NCI-H446 treated with DMSO at 0.1 percent for 48 hours (cell line): ENCODE measurements at places on chromosomes 4 and X.

DNA sequence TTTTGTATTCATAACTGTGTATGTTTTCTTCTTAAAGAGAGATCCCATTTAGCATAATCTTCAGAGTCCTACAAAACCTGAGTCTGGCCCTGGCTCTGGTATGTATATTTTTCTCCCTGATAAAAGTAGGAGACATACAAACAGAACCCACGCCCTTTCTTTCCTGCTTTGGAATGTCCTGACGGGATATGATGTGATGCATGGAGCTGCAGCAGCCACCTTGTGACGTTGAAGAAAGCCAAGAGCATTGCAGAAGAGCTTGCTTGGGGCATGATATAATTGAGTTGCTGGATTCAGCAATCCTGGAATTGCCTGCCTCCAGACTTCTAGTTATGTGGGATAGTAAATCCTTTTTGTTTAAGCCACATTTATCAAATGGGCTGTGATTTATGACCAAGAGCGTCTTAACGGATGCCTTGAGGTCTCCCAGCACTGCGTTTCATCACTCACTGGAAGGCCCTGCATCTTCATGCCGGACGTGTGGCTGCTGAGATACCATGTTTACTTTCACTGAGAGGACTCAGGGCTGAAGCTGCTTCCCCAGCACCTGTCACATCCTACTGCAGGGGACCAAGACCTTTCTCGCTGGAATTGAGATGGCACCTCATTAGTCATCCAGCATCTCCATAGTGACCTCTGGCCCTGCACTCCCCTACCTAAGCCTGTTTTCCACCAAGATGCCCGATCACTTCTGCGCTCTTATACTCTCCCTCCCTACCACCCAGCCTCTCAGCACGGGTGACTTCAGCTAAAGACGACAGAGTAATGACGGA is 107.0 kb downstream of the ENPP6 start:
- DNase-seq, result no peak

DNA sequence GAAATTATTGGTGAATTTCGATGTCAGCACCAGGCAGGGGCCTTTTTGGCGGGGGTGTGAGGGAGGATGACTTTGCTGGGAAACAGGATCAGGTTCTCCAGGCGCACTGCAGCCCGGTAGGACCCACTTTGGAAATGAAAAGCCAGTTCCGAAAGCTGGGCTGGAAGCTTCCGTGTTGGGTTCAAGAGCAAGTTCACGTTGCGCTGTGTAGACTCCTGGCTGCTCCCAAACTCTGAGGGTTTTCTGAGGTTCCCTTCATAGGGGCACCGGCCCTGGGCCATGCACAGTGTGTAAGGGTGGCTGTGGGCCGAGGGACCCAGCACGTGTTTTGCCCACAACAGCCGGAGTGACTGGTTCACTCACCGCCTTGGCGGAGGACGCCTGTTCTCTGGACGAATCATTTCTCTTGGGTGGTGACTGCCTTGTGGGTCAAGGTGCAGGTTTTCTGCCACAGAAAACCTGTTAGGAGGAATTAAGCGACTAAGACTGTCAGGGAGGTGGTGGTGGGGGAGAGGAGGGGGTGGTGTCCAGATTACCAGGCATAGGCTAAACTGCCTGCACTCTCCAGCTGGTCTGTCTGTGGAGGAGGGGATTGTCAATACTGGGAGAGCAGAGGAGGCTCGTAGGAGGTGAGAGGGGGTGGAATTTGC is 8.0 kb downstream of the SHOX start:
- DNase-seq, result no peak

DNA sequence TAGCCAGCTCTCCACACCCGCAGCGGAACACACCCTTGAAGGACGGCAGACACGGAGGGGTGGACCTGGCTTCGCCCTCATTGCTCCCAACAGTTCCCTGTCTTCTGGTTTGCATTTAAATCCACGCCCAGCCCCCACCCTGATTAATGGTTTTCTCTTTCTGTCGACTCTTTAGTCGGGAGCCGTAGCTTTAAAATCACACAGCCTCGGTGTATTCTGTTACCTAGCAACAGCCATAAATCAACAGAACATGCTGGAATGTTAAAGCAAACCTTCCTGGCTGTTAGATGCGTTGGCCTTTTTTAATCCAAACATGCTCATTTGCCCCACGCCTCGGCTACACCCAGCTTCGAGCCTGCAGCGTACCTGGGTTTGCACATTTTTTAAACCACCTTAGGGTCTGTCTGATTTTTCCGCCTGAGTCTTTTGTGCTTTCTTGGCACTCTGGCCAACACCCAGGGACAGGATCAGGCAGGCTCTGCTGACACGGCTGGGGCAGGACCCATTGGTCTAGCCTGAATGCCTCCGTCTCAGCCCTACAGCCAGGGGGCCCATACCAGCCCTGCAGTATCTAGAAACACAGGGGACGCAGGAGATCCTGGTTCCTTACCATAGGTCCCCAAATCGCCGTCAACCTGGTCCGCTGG is 21.4 kb upstream of the PPP2R2C start:
- no peak for DNase-seq

DNA sequence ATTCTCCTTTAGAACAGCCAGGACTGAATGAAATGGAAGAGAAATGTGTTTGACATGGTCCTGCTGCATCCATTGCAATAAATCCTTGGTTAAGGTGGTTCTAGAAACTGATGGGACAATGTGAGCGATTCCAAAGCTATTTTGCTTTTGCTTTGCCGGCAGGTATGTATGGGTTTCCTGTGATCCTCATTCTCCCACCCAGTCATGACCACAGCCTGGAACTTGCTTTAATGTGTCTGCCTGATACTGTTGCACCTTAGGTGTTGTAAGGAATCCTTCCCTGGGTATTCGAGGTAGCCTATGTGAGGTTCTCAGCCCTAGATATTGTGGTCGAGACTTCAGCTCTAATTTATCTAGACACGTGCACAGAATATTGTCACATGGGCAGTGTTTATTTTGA is 86.1 kb downstream of the ZNF518B start:
- DNase-seq, result no peak

DNA sequence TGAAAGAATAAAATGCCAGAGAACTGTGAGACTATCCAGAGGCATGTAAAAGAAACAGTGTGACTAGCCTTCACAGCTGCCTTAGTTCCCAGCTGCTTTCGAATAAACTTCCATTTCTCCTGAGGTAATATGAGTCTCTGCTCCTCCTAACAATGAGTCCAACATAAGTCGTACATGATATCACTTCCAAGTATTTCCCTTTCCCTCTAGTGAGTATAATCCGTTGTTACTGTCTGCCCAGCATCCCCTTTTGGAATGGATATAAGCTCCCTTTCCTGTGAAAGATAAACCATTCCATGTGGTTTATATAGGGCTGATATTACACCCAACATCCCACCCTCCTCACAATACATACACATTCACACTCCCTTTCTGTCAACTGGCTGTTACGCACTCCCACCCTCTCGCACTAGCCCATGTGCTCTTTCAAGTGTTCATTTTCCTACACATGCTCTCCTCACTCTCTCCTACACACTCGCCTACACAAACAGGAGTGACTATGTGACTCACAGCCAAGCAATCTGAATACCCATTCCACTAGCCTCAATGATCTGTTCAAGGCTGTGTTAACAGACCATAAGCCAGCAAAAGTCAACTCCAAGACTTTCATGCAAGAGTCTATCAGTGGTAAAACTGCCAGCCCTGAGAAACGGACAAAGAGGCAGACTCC is 5.0 kb downstream of the NAF1 start:
- no peak for DNase-seq
